ENCODE measurements at places on chromosomes 7 and 10.

DNA sequence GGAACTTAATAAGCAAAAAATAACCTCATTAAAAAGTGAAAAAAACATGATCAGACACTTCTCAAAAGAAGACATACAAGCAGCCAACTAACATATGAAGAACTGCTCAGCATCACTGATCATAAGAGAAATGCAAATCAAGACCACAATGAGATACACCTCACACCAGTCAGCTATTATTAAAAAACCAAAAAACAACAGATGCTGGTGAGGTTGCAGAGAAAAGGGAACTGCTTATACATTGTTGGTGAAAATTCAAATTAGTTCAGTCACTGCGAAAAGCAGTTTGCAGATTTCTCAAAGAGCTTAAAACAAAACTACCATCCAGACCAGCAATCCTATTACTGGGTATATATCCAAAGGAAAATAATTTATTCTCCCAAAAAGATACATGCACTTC, 513.3 kb downstream of the MDFIC start:
- no peak for DNase-seq

DNA sequence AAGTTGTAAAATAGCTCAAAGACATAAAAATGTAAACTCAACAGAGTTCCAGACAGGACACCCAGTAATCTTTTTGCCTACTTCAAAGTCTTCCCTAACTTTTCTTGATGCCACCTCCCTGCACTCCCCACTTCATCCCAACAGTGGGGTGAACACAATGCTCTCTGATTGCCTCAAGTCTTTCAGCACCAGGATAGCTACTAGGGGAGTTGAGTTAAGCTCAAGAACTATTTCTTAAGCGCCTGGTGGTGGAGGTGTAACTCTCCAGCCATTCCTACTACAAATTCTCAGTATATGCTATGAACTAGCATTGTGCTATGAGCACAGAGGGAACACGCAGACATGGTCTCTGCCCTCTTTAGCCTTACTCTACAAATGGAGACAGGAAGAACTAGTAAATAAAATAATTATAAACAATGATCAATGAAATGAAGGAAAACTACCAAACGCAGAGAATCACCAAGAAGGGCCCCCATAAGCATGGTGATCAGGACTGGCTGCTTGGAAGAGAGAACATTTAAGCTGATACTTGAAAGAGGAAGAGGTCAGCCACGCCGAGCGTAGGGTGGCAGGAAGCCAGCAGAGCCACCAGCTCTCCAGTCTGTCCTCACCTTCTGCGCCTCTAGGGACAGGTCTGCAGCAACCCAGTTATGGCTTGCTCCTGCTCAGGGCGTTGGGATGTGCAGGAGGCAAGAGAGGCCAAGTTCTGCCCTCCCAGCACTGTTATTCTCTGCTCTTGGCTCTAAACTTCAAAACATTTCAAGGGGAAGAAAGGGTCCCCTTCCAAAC, 16.7 kb upstream of the FRA10AC1 start:
- DNase-seq: no peak

DNA sequence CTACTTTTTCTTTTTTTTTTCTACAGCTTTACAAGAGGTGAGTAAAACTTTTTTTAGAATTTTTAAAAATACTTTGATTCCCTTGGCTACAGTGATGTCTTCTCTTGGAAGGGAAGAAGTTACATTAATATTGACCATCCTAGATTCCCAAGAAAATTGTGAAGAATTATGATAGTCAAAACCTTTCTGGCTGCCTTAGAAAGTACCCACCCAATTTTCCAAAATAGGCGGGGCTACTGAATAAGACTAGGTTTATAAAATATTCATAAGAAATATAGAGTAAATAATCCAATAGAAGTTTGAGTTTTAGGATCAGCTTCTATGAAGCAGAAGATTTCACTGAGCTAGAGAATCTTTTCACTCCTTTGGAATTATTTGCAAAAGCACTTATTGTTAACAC, 3.0 kb downstream of the COL1A2 start:
- no peak for DNase-seq

DNA sequence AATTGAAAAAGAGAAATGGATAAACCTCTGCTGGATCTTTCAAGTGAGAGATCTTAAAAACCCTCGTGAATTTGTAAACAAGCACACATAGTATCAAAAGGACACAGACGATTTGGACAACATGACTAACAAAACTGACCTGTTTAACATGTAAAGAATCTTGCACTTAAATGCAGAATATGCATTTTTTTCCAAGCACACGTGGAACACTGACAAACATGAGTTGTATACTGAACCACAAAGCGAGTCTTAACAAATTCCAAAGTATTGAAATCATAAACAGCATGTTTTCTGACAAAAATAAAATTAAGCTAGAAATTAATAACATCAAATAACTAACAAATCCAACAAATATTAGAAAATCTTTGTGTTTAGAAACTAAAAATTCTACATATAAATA, 65.0 kb upstream of the ZNF746 start:
- no peak for DNase-seq

GRCh38 chr10:42744134-42744701, 38.4 kb upstream of the BMS1 start:
- DNase-seq: no peak

- no peak for DNase-seq
Measured at GRCh38 chr7:471866-472639, 47.6 kb downstream of the PDGFA start.

- DNase-seq: no peak
Measured at GRCh38 chr10:122450353-122450990, 4.0 kb upstream of the ARMS2 start.

DNA sequence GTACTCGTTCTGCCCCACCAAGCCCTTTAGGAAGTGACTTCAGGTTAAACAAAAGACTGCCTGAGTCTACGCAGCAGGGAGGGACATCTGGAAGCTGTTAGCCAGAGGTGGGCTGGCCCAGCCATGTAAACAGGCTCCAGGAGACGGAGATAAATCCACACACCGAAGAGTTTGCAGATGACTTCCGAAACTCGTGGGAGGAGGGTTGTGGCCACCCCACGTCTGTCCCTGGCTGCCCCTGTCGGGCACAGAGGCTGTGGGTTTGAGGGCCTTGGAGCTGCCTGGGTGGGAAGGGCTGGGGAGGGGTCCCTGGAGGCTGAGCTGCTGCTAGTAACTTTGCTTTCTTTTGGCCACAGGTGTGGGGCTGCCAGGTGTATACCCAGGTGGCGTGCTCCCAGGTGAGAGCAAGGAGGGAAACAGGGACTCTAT, 15.6 kb downstream of the ELN start:
- DNase-seq: no peak

DNA sequence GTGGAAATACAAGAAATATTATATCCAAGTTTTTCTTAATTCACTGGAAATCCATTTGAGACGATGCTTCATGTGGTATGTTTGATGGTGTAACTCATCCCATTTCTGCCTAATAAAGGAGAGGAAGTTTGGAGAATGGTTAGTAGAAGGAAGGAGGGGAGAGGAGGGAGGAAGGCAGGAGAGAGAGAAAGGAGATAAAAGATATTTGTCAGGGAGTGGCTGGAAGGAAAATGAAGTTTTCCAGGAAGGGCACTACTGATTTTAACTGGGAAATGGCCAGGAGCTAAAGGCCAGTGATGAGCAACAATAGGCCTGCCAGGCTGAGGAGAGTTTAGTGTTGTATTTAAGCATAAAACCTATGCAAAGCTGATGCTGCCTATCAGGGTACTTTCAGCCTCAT, 182.0 kb downstream of the STK31 start:
- DNase-seq: no peak

DNA sequence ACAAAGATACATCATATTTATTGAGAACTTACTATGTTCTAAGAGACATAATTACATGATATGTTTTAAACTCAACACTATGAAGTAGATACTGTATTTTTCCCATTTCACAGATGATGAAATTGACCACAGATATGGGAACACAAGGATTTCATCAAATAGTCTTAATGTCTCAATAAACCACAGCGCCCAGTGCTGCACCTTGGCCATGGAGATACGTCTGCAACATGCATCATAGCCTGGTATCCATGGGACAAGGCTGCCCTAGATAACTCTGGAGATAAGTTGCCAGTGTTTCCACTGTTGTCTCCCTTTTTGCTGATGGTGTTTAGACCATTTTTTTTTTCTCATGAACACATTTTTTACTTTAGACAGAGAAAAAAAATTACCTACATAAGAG, 97.5 kb downstream of the GNAT3 start:
- no peak for DNase-seq

- no peak for DNase-seq
Measured at GRCh38 chr10:11338160-11338844, 273.1 kb downstream of the USP6NL start.

- no peak for DNase-seq
Measured at GRCh38 chr10:86287966-86288579, 78.5 kb downstream of the GRID1 start.

- DNase-seq: no peak
Measured at GRCh38 chr10:126500866-126501265, 112.6 kb upstream of the ADAM12 start.

- DNase-seq: no peak
Measured at GRCh38 chr7:131285556-131285955, 42.1 kb upstream of the MKLN1 start.

DNA sequence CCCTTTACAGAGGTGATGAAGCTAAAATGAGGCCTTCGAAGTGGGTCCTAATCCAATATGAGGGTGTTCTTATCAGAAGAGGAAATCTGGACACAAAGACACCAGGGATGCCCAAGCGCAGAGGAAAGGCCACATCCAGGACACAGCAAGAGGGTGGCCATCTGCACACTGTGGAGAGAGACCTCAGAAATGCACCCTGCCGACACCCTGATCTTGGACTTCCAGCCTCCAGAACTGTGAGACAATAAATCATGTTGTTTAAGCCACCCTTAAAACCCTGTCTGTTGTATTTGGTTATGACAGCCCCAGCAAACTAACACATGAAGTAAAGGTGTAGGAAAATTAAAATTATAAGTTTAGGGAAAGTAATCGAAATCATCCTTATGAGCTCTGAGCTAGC, 64.0 kb downstream of the CDC123 start:
- DNase-seq: no peak
